Hematopoietic multipotent progenitor cell (in vitro differentiated cells): ENCODE measurements at places on chromosomes 7 and 10.

GRCh38 chr7:85471307-85471706 is 284.5 kb upstream of the SEMA3D start:
- no peak for DNase-seq

DNA sequence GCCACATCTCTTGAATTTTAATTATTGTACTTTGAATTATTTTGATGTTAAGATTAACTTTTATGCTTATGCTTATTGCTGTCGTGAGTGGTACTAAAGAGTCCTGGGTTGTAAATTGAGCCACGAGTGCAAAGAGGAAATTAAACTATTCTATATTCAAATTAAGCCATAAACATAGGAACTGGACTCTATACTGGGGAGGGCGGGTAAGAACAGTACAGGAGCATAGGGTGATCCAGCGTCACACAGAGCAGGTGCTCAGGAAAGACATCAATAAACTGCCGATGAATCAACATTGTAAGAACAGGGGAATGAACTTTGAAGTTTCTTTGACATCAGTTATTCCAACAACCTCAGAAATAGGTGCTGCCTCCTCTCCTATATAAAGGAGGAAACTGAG is 219.6 kb downstream of the CACNB2 start:
- DNase-seq: no peak

GRCh38 chr10:76036111-76036940 is 604.9 kb downstream of the LRMDA start:
- DNase-seq: peak; percentile 74

- no peak for DNase-seq
These were observed 52.5 kb upstream of the USP6NL start for GRCh38 chr10:11663763-11664555.

GRCh38 chr7:152640829-152641228 is 35.1 kb downstream of the XRCC2 start:
- DNase-seq: no peak

- DNase-seq: no peak
These were observed 62.7 kb downstream of the SEMA3E start for GRCh38 chr7:83586281-83586680.

- no peak for DNase-seq
These were observed 33.6 kb downstream of the JMJD1C start for GRCh38 chr10:63431962-63432797.

DNA sequence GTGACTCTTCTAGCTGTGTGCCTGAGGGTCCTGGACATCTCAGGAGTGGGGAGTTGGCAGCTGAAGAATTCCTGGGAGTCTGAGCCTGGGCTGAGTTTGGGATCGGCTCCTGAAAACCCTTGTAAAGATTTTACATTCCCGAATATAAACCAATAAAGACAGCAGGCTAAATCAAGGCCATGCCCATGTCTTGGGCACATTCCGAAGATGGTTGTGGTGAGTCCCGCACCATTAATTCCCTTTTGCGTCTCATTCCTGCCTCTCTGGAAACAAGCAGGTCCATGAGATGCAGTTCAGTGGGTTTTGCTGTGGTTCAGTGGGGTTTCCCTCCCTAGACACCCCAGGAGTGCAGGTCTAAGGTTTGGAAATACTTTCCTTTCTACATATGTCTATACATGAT is 90.9 kb downstream of the COL26A1 start:
- DNase-seq: no peak

DNA sequence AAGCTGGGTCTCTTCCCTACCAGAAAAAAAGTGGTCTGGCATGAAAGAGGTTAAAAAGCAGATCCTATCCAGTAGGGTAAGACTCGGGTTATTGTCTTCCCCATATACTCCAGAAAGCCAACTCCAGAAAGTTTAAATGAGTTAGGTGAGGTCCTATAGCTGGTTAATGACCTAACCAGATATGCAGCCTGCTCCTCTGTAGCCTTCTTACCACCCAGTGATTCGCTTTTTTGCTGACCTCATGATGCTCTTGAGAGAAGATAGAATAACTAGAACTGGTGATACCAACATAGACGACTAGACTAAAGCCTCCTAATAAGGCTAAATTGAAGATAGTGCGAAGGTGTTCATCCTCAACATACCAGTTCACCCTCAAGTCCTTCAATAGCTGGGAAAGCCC is 675 bp upstream of the GIMAP1 start:
- DNase-seq: no peak

DNA sequence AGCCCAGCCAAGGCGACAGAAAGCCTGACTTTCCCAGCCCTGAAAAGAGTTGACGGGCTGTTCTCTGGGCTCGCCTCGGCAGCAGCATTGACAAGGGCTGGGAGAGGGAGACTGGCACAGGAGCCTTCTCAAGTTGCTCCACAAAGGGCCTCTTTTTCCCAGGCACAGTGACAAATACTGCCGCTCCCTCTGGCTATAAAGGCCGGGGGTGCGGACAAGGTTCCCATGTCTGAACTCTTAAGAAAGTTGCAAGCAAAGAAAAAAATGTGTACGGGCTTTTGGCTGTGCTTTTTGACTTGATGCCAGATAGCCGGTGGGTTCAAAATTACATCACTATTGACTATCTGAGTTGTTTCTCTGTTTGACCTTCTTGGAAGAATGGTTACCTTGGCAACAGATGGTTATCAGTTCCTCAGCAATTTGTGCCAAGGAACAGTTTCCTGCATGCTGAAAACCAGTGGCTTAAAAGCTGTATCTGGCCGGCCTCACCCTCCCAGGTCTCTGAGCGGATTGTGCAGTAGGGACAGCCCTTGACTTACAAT is 115.9 kb upstream of the EEPD1 start:
- DNase-seq: peak; percentile 62

DNA sequence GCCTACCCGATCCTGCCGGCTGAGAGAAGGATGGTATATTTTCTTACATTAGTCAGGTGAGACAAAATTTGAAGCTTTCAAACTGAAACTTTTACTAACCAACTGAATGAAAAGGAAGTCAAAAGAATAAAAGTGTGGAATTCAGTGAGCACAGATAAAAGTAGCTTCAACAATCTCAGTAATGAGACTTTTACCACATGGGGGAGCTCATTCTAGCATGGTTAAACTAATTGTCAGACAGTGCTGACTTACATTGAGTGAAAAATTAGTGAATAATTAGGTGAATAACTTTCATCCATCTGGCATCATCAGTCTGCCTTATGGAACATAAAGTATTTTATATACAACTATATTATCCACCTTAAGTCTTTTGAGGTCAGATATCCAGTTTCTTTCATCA is 8.4 kb downstream of the FAM237B start:
- peak; percentile 15 for DNase-seq

- DNase-seq: no peak
These were observed 1.7 kb downstream of the TES start for GRCh38 chr7:116211913-116212596.

DNA sequence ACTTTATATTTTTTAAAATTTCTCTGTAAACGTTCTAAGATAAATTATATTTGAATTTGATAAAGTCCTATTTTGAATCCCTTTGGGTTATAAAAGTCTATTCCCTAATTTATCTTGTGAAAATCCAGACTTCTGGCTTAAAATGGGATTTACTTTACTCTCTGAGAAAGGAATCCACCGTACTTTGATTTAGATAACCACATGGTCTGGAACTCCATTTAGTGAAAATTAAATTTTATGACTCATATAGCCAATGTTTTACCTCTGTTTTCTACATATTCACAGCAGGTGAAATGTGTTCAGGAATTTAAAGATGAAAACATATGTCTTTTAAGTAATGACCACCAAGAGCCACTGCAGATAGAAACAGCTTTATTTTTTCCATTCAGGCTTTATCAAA is 141.8 kb upstream of the FGFR2 start:
- no peak for DNase-seq

DNA sequence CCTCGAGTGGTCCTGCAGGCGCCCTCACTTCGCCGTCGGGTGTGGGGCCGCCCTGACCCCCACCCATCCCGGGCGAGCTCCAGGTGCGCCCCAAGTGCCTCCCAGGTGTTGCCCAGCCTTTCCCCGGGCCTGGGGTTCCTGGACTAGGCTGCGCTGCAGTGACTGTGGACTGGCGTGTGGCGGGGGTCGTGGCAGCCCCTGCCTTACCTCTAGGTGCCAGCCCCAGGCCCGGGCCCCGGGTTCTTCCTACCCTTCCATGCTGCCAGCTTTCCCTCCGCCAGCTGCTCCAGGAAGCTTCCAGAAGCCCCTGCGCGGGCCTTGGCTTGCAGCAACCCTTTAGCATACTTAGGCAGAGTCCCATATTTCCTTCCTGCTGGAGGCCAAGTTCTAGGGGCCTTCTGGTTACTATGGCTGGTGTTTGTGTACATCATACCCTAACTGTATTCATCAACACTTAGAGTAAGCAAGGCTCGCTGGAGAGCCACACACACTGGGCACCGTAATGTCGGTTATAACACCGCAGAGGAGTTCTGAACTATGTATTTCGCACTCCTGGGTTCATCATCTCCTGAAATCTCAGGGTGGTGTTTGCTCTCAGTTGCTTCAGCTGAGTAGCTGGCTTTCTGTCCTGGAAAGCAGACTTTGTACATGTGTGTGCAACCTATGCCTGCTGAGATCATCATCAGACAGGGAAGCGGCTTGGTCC is 471 bp downstream of the MGMT start:
- no peak for DNase-seq

GRCh38 chr10:16828114-16828568 is 10.9 kb upstream of the RSU1 start:
- DNase-seq: peak; percentile 91

- no peak for DNase-seq
These were observed 882.6 kb downstream of the GRM8 start for GRCh38 chr7:126370038-126370668.

DNA sequence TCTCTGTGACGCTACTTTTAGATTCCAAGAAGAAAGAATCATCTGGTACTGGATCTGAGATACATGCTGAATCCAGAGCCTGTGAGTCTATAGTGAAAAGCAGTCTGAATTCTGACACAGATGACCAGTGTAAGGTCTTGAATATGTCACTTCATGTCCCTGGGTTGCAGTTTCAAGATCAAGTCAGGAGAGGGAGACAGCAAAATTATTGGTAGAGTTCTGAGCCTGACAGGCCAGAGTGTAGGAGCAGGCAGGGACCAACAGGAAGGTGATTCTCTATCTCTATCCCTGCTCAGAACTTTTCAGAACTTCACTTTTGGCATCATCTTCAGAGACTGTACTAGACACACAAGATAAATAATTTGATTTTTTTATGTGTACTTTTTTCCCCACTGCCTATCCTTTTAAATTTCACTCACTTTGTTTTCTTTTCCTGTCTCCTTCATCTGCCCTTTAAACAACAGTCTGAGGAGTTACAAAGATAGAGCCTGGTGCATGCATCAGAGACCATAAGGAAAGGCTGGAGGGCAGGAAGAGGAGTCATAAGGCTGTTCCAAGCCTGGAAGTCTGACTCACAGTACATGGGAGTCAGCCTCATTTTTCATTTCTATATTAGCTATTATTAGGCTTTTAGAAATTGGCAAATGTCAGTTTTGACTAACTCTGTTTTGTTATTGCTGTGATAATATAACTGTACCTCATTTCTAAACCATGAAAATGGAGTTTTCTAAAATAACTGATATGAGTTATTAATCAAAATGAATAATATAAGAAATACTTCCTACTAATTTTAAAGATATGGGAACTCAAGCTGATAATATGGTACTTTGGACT is 120.2 kb upstream of the TMEM229A start:
- DNase-seq: no peak

GRCh38 chr7:151428378-151429236 is 11.3 kb downstream of the CRYGN start:
- DNase-seq: no peak

GRCh38 chr7:91330191-91330808 is 66.1 kb downstream of the FZD1 start:
- no peak for DNase-seq

DNA sequence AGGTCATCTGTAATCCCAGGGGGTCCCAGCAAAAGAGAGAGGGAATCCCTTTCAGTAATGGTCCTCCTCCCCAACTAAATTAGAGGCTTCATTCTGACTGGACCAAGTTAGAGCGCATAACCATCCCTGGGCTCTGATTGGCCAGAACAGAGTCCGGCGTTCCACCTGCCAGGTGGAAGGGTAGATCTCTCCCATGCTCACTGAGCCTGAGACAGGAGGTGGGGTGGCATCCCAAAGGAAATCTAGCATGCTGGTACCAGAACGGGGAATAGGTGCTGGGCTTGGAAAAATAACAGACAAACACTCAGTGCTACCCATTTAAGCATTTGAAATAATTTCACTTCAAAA is 21.0 kb upstream of the TSPAN33 start:
- no peak for DNase-seq

DNA sequence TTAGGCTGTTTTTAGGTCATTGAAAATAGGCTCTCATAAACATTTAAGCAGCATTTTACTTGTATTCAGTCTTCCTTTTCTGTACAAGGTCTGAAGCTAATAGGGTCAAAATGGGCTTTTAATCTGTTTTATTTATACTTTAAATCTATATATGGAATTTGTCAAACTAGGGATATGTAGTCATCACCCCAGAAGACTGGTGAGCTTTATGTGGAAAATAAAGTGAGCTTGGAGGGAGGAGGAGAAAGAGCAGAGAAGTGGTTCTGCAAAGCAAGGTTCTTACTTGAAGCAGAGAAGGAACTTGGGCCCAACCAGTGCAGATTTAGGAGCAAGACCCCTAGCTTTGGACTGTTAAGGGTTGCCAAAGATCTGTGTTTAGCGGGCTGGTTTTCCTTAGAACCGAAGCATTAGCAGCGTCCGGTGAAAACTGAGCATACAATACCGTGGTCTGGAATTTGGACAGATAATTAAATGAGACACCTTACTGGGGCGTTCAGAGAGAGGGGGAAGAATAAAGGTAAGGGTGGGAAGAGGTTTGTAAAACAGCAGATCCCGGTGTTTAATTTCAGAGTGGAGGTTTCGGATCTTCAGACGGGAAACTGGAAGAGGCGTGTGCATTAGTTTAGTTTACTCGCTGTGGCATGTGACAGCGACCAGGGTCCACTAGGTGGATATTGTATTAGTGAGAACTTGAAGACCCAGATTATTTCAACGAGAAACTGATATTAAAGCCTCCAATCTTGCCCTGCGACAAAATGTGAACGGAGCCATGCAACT is 2.4 kb downstream of the BAMBI start:
- DNase-seq: peak; percentile 49

DNA sequence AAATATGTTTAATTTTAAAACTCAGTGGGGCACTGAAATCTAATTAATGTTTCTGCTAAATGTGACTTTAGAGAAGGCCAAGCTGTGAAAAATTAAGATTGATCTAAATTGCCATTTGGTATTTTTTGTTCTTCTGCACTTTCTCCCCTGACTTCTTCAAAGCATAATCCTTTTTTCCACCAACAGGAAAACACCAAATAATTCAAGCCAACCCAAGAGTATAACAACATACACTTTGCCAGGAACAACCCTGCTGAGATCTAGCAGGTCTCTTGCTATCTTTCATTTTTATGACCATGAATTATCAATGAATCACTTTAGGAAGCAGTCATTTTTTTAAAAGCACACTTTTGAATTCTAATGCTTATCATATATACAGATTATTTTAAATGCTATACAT is 100.1 kb downstream of the USP6NL start:
- DNase-seq: no peak
